Activated CD4-positive, alpha-beta T cell treated with anti-CD3 and anti-CD28 coated beads, Interleukin-2, amount 10 ng/mL, durations not matched to agents 7 days and 5 days (primary cell): ENCODE measurements at places on chromosomes 16 and 17. TPM values are rescaled to one million over a fixed set of nuclear protein-coding genes. Genes with fewer than 3 reads are reported as not detected.

The PRKCB gene
- total RNA-seq, result 77.8 TPM

The RPL26 gene
- 2,050 TPM for total RNA-seq

The KRTAP17-1 gene
- total RNA-seq, result not detected

The TMEM107 gene
- total RNA-seq, result 37.2 TPM

The KRT33A gene
- total RNA-seq, result not detected

The GNG13 gene
- not detected for total RNA-seq

The TBX21 gene
- total RNA-seq, result 13.8 TPM

The KCNJ18 gene
- total RNA-seq, result not detected

The MYH13 gene
- total RNA-seq, result not detected

The GPR139 gene
- total RNA-seq, result not detected

The TMEM94 gene
- total RNA-seq, result 82.1 TPM

The NPIPB6 gene
- total RNA-seq, result 1.4 TPM

The SLC52A1 gene
- 0.48 TPM for total RNA-seq

The MYH1 gene
- total RNA-seq, result not detected

The OSGIN1 gene
- total RNA-seq, result 0.48 TPM

The NPW gene
- total RNA-seq, result 0.42 TPM

The TMEM238L gene
- not detected for total RNA-seq

The NRN1L gene
- total RNA-seq, result 2.5 TPM

The UTP4 gene
- total RNA-seq, result 51.8 TPM

The SCN4A gene
- total RNA-seq, result 0.04 TPM

The RNF227 gene
- total RNA-seq, result 4.4 TPM

The ABCA6 gene
- 0.35 TPM for total RNA-seq

The BCAR1 gene
- 0.04 TPM for total RNA-seq

The ACSM5 gene
- total RNA-seq, result not detected

The ELMO3 gene
- total RNA-seq, result 6.3 TPM

The CA7 gene
- not detected for total RNA-seq

The MT1B gene
- not detected for total RNA-seq

The FAHD1 gene
- total RNA-seq, result 11.3 TPM

The CX3CL1 gene
- total RNA-seq, result not detected

The CORO6 gene
- total RNA-seq, result 2.4 TPM

The PLK1 gene
- 134 TPM for total RNA-seq

The ZNF469 gene
- total RNA-seq, result 0.20 TPM

The HMOX2 gene
- 86.3 TPM for total RNA-seq

The POLG2 gene
- total RNA-seq, result 36.6 TPM

The KRTAP9-8 gene
- not detected for total RNA-seq

The PRAC1 gene
- total RNA-seq, result not detected

The GPR142 gene
- total RNA-seq, result not detected

The SLC16A5 gene
- total RNA-seq, result 12.2 TPM

The HASPIN gene
- 27.6 TPM for total RNA-seq

The STARD3 gene
- 70.0 TPM for total RNA-seq

The MPP3 gene
- total RNA-seq, result not detected

The SOST gene
- not detected for total RNA-seq

The OTOP3 gene
- total RNA-seq, result not detected

The ABCA8 gene
- total RNA-seq, result not detected

The CCL18 gene
- not detected for total RNA-seq

The KIFC3 gene
- not detected for total RNA-seq

The BAIAP3 gene
- total RNA-seq, result 0.83 TPM

The NPIPB9 gene
- 2.6 TPM for total RNA-seq
